ENCODE measurements at places on chromosomes 12 and 14.

- DNase-seq: no peak
Observed at GRCh38 chr14:88227693-88228092, 95.4 kb downstream of the KCNK10 start.

DNA sequence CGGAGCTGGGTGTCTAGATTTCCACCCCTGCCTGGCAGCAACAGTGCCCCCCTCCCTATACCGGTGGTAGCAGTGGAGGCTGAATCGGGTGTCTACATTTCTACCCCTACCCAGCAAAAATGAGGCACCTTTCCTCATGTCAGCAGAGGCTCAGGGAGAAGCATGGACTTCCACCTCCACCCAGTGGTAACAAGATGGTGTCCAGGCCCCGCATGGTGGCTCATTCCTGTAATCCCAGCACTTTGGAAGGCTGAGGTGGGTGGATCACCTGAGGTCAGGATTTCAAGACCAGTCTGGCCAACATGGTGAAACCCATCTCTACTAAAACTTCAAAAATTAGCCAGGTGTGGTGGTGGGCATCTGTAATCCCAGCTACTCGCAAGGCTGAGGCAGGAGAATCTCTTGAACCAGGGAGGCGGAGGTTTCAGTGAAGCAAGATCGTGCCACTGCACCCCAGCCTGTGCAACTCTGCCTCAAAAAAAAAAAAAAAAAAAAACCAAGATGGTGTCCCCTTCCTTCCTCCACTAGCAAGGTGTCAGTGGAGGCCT lies 35.5 kb upstream of the OR5AU1 start:
- no peak for DNase-seq

GRCh38 chr14:103705118-103705503 lies 10.1 kb downstream of the XRCC3 start:
- no peak for DNase-seq

DNA sequence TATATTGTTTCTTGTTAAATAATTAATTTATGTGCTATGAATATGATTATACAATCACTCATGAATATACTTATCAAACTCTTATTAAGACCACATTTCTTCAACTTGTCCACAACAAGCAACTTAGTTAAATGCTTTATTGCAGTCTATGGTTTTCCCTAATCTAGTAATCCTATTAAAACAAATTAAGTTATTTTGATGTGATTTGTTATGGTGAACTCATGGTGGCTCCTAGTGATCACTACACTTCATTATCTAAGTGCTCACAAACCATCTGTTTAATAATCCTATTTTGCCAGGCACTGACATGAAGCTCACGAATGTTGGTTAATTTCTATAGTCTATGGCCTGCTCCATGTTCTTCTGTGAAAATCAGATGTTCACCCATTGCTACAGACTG lies 42.9 kb downstream of the INSM2 start:
- DNase-seq: no peak

- DNase-seq: no peak
Observed at GRCh38 chr12:91566328-91567099, 383.9 kb upstream of the DCN start.
